NCI-H2029 treated with DMSO at 0.1 percent for 48 hours (cell line): ENCODE measurements at places on chromosomes 16 and 17.

- DNase-seq: no peak
Measured at GRCh38 chr17:80987941-80988461, 3.6 kb upstream of the CHMP6 start.

GRCh38 chr16:47311738-47312505, 148.9 kb downstream of the ITFG1 start:
- no peak for DNase-seq

- DNase-seq: no peak
Measured at GRCh38 chr17:57507828-57508227, 237.3 kb downstream of the CCDC182 start.

- no peak for DNase-seq
Measured at GRCh38 chr16:89045181-89045815, 48.4 kb upstream of the ACSF3 start.

GRCh38 chr16:4315186-4316107, at the start of gene GLIS2:
TSS of gene GLIS2 (plus strand) at chr16:4316067. CDS start at chr16:4332281, 16,214 bp downstream.
- DNase-seq: no peak

DNA sequence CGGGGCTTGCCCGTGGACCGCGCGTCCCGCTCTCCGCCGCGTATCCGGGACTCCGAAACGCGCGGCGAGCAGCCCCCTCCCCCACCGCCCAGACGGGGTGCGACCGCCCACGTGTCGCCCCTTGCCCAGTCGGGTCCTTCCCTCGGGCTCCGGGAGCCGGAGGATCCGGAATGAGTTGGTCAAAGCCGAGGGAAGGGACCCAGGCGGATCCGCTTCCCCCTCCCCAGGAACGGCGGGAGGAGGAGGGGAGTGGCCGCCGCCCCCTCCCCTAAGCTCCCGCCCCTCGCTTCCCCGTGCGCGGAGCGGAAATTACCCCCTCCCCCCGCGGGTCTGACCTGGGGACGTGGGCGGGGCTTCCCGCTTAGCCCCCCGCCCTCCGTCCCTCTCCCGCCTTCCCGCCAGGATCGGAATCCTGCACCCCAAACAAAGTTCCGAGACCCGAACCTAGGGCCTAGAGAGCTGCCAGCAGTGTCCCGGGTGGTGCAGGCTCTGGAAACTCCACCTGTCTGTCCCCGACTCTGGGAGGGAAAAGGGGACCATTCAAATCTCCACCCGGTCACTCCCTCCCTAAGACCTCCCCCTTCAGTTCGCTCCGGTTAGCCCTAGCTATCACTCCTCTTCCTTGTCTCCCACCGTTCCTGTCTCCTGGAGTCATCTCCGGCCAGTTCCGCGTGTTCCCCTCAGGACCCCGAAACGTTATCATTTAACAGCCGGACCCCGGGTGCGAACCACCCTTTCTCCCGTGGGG, 1.0 kb upstream of the IGF2BP1 start:
- no peak for DNase-seq

GRCh38 chr17:2418572-2418971, 17.7 kb upstream of the MNT start:
- DNase-seq: no peak

GRCh38 chr17:32609085-32609484, 122.3 kb downstream of the CDK5R1 start:
- DNase-seq: no peak

DNA sequence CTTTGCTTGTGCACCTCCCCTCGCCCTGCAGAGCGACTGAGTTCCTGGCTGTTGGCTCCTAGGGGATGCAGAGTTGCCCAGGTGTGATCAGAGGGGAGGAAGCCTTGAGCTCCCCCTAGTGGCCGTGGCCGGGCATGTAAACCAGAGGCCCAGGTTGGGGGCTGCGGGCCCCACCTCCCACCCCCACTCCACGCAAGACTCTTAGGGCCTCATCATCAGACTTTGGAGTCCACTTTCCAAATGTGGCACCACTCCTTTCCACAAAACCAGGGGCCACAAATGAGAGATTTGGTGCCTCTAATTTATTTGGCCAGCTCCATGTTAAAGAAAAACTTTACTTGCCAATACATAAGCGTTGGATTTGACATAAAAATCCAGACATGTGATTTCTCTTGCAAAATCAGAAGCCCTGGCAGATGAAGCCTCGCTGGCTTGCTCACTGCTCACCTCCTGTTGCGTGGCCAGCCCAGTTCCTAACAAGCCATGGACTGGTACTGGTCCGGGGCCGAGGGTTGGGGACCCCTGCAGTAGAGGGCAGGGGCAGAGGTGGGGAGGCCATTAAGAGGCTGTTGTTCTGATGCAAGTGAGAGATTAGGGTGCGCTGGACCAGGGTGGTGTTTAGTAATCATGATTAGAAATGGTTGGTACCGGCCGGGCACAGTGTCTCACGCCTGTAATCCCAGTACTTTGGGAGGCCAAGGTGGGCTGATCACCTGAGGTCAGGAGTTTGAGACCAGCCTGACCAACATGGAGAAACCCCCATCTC, 28.7 kb upstream of the GAS7 start:
- no peak for DNase-seq

DNA sequence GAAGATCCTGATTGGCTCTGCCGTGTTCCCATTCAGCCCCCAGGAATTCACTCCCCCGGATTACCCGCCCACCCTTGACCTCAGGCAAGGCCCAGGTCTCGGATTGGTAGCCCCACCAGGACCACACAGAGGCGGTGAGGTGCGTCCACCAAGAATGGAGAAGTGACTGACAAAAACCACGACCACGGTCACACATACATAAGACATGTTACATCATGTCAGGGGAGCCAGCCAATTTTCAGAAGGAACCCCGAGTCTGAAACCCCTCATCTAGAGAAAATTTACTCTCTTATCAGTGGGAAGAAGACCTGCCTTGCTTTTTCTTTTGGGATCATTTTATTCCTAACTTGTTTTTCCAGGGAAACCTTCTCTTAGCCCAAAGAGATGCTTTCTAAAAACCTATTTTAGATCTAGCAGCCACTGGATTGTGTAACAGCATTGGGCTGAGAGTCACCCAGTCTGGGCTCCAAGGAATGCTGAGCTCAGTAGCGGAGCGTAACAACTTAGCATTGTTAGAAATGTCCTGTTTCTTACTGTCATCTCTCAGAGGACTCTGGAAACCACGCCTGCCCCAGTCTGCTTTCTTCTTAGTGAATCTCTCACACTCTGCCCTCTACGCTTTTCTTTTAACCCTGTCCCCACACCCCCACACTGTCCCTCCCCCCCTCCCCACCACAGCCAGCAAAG, 164.1 kb downstream of the CMIP start:
- DNase-seq: no peak

- no peak for DNase-seq
Measured at GRCh38 chr16:11238272-11239202, 17.5 kb downstream of the SOCS1 start.

DNA sequence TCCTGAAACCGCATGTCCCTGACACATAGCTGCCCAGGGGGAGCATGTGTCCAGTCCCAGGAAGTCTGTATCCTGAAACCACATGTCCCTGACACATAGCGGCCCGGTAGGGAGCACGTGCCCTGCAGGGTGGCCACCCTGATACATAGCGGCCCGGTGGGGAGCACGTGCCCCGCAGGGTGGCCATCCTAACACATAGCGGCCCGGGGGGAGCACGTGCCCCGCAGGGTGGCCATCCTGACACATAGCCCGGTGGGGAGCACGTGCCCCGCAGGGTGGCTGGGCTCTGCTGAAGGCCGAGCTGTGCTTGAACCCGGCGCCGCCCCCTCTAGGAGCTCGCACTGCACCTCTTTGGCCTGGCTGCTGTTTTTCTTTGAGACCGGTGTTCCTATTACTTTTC, 18.7 kb upstream of the RPL13 start:
- no peak for DNase-seq

- DNase-seq: no peak
Measured at GRCh38 chr17:13273806-13274205, 256.0 kb upstream of the ELAC2 start.

DNA sequence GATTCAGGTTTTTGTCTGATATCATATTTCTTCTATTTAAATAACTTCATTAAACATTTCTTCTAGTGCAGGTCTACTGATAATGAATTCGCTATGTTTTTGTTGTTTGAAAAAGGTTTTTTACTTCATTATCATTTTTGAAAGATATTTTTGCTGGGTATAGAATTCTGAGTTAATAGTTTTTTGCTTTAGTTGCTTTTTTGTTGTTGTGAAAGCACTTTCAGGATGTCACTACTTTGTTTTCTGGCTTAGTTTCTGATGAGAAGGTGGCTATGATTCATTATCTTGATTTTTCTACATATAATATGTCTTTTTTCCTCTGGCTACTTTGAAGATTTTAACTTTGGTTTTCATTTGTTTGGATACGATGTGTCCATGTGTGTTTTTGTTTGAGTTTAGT, 3.5 kb downstream of the ZFP1 start:
- DNase-seq: no peak

GRCh38 chr16:78340590-78340989, 241.1 kb downstream of the WWOX start:
- DNase-seq: no peak

DNA sequence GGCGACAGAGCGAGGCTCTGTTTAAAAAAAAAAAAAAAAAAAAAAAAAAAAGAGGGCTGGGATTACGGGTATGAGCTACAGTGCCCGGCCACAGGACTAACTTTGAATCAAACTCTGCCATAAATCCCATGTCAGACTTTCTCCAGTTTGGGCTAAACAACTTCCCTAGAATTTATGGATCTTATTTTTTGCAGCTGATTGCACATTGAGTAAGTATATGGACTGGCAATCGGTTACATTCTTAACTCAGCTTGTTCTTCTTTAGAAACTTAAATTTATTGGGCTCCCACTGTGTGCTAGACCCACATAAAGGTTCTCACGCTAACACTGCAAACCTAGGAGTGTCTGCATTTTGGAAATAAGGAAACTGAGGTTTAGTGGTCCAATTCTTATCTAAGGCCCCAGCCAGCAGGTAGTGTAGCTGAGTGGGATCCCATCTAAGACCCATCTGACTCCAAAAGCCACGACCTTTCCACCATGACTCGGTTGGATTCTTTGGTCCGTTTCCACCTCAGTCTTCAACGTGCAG, 718 bp upstream of the CBFB start:
- DNase-seq: no peak
